ENCODE measurements at places on chromosomes 1 and 21.

- DNase-seq, result no peak
These were observed 175.4 kb downstream of the HIVEP3 start for GRCh38 chr1:41743366-41743765.

GRCh38 chr1:86938450-86938849 lies 24.0 kb downstream of the HS2ST1 start:
- no peak for DNase-seq

DNA sequence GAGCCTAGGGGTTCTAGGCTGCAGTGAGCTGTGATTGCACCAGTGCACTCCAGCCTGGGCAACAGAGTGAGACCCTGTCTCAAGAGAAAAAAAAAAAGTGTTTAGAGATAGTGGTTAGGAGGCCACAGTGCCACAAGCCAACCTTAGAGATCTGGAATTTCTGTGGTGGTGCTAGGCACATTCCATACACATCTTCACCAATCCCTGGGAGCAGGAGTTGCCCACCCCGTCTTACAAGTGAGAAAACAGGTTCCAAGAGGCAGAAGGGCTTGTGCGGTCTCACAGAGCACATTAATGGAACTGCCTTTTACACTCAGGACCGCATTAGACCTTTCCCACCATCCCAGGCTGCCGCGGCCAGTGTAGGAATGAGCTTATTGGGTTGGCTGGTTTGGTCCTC lies 93.2 kb downstream of the EPHB2 start:
- no peak for DNase-seq

- DNase-seq, result no peak
These were observed 52.4 kb upstream of the BCL10 start for GRCh38 chr1:85328713-85329397.

DNA sequence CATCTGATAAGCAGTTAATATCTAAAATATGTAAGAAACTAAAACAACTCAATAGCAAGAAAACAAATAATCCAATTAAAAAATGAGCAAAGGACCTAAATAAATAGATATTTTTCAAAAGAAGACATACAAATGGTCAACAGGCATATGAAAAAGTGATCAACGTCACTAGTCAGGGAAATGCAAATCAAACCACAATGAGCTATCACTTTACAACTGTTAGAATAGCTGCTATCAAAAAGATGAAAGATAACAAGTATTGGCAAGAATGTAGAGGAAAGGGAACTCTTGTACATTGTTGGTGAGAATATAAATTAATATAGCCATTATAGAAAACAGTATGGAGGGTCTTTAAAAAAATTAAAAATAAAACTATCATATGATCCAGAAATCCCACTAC lies 40.7 kb upstream of the NEK7 start:
- DNase-seq, result no peak

DNA sequence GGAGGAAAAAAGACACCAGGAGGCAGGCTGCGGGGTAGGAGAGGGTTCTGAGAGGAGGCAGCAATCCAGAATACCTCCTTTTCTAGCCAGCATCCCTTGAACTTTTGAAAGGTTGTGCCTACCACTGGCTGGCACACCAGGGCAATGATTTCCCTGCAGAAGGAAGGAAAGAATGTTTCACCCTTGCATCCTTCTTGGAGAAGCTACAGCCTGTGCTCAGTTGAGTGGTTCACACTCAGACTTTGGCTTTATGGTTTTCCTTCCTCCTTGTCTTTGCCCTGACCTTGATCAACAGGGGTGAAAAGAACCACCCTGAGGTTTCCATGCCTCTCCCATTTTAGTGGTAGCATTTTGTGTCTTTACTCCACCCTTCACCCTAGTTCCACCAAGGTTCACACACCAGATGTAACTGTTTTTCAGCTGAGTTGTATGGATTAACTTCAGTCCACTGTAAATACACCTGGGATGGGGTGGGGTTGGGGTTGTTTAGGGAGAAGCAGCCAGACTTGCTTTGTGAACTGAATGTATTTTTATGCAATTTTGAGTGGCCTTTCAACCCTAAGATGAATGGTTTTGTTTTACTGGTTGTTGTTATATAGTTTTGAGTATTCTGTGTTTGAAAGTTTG lies 122.3 kb downstream of the SYT2 start:
- no peak for DNase-seq

GRCh38 chr21:16402752-16403151 lies 673.0 kb downstream of the USP25 start:
- DNase-seq, result no peak

DNA sequence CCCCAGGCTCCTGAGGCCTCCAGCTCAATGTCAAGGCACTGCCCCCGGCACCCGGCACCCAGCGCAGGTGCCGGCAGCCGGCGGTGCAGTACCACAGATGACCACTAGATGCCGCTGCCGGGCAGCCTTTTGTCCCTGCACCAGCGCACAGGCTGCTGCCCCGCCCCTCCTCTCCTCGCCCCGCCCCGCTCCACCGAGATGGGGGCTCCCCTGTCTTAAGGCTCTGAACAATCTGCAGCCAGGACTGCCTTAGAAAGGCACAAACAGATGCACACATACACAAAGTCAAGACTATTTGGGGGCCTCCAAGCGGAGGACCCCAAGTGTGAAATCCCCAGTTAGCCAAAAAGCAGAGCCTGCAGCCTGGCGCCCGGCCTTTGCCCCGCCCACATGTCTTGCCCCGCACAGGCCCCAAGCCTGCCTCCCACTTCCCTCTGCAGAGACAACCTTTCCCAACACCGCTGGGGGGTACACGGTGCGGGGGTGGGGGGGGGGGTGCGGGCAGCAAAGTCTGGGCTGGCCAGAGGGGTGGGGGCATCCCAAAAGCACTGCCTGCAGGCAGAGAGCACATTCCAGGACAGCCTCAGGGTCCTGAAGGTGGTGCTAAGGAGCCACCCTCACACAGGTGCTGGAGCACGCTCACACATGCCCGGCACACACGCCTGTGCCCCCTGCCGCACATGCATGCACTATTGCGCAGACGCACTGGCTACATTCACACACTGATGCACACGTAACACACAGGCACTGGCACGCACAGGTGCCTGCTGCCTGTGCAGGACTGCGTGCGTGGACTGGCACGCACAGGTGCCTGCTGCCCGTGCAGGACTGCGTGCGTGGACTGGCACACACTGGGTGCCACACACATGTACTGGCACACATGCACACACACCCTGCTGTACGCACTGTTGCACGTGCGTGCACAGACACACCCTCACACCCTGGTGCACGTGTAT lies 37.1 kb downstream of the ARHGEF16 start:
- peak; percentile 68 for DNase-seq

DNA sequence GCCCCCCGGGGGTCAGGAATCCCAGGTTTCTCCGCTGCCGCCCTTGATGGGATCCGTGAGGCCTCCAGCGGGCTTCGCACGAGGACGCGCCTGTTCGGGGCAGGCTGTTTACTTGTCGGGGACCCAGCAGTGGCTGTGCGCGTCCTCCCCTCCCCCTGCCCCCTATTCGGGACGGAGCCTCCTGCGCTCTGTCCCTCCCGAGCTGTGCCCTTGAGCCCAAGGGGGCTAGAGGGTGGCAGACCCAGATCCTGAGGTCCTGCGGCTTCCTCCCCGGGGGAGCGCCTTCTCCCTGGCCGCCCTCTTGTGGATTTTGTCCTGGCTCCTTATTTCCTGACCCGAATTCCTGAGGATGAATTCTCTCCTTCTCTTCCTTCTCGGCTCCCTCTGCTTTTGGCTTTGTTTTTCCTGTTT lies 38.4 kb downstream of the PIK3CD start:
- no peak for DNase-seq

DNA sequence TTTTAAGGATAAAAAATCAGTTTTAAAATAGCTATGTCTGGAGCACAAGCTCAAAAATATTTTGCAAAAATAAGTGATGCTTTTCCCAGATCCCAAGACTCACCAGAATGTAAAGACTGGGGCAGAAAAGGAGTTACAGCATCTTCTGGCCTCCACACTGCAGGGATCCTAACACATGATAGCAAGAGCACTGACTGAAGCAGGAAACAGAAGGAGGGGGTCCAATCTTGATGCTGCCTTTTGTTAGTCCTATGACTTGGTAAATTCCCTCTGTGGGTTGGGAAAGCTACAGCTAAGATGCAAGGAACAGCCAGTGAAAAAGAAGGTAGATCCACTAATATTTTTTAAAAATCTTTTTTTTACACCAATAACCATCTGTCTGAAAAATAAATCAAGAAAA lies 54.2 kb upstream of the TNR start:
- no peak for DNase-seq

DNA sequence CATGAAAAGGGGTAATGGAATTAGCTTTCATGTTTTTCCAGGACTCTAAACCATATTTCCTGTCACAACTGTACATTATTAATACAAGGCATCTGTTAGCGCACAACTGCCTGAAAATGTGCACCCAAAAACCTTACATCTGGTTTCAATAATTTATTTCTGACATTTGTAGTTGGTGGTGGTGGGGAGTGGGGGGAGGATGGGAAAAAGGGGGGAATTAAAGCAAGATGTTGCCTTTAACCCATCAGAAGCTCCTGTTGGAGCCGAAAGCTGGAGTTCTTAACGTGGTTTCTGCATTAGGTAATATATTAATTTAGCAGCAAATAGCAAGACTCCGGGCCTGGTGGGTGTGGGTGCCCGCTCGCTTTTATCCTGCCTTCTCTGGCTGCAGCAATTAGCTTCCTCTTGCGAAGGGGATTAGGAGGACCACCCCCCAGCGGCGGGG lies 36.9 kb upstream of the HHAT start:
- DNase-seq, result no peak

DNA sequence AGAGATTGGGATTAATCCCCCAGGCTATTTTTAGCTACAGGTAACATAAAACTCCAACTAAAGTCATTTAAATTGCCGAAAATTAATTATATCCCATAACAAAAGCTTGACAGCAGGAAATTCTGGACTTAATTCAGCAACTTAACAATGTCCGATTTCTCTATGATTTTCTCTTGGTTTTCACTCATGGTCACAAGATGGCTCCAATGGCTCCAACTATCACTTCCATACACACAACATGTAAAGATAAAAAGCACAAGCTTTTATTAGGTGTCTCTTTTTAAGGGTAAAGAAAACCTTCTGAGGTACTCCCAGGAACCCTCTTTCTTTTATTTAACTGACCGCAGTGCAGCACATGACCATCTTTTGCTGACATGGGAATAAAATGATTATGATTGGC lies 363.5 kb upstream of the PTBP2 start:
- DNase-seq, result no peak

GRCh38 chr1:226033582-226033981 lies 28.9 kb upstream of the H3-3A start:
- DNase-seq, result peak; percentile 46

DNA sequence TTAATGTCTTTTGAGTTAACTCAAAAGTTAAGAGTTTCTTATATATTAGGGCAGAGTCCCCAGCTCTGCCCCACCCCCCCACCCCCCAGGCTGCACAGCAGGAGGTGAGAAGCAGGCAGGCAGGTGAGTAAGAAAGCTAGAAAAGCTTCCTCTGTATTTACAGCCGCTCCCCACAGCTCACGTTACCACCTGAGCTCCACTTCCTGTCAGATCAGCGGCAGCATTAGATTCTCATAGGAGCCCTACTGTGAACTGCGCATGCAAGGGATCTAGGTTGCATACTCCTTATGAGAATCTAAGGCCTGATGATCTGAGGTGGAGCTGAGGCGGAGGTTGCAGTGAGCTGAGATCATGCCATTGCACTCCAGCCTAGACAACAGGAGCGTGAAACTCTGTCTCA lies 81.9 kb downstream of the SIM2 start:
- DNase-seq, result no peak

DNA sequence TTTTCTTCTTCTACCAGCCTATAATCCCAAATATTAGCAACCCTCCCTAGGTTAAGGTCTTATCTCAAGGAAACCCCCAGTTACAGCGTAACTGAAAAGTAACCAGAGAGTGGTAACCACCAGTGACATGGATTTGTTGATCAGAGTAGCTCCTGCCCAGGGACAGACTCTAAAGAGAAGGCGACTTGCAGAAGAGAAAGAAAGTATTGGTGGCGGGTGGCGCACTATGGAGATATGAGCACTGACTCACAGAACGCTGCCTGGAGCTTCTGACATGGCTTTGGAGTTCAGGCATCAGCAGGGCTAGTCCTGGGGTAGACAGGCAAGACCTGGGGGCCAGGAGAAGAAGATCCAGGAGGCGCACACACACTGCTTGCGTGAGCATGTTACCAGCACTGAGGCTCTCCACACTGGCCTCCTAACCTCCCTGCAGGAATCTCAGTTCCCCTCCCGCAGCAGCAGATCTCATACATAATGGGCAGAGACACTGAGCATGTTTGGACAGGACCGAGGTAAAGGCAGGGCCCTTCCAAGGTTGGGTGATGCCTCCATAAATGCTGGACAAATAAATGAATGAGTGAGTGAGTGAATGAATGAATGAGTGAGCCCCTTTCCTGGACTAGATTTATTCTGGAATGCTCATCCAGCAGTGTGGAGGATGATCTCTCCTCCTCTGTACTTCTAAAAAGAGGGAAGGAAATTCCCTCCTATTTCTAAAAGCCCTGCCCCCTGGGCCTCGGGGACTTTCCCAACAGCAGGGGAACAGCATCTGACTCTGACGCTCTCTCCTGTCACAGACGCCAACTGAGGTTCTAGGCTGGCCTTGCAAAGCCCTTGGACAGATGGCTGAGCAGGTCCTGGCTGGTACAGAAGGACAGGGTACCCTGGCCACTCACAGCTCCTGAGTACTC lies 175.5 kb downstream of the CLIC6 start:
- DNase-seq, result peak; percentile 87

GRCh38 chr1:110203021-110203661 lies 7.0 kb upstream of the KCNC4 start:
- peak; percentile 75 for DNase-seq

GRCh38 chr1:23167353-23168078 lies 1.1 kb downstream of the LUZP1 start:
- no peak for DNase-seq

- DNase-seq, result peak; percentile 29
These were observed 56.4 kb downstream of the IVNS1ABP start for GRCh38 chr1:185260611-185261010.

DNA sequence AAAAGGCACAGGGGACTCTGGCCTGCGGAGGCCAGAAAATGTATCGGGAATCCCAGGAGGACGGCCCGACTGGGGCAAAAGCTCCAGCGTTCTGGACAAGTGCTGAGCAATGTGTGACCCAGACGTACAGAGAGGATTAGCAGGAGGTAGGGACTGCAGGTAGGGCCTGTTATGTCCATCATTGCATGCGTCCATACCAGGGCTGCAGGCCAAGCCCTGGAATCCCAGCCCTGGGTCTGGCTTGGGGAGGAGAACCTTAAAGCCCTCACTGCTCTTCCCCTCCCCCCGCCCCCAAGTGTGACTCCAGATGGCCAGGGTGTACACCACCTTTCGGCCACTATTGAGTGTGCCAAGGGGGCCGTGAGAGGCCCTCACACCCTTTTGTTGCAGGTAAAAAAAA lies 2.0 kb downstream of the RNF207 start:
- DNase-seq, result no peak

GRCh38 chr1:112788561-112788960 lies 73.4 kb upstream of the PPM1J start:
- no peak for DNase-seq

DNA sequence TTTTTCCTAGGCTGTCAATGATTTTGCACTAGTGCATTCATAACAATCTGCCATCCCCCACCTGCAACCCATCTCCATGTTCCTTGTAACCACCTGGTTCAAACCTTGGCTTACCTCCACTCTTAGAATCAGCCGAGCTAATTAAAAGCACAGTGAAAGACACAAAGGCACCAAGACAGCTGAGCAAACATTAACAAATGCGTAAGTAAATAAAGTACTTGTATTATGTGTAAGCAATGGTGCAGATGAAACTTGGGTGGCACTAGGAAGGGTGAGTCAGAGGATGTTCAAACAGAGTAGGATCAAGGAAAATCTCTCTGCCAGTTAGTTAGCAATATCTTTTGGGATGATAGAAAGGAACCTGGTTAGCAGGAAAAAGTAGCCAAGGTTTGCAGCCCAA lies 5.1 kb upstream of the FOXJ3 start:
- no peak for DNase-seq
